Fibroblast of skin of back (primary cell): ENCODE measurements at places on chromosomes 4 and X.

DNA sequence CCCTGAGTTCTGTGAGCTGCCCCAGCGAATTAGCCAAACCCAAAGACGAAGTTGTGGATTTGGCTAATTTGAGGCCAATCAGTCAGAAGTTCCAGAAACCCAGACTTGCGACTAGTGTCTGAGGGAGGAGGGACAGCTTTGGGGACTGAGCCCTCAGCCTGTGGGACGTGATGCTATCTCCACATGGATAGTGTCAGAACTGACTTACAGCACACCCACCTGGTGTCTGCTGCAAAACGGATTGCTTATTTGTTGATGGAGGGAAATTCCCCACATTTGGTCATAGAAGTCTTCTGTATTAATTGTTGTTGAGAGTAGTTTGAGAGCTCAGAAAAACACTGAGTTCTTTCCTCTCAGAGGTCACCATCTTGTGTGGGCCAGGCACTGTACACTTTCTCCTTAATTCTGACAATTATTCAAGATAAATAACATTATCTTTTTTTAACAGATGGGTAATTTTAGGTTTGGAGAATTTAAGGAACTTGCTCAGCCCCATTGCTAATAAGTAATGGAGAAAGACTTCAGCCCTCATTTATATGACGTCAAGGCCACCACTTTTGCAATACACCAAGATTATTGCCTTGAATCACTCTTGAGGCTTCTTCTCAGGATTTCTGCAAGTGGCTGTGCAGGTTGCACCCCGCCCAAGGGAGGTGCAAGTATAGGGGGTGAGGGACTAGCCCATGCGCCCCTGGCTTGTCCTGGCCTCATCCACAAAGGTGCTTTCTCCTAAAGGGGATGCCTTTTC, 16.7 kb downstream of the CLRN2 start:
- no peak for DNase-seq

- no peak for DNase-seq
Observed at GRCh38 chrX:52608961-52609360, 45.7 kb downstream of the SSX7 start.

DNA sequence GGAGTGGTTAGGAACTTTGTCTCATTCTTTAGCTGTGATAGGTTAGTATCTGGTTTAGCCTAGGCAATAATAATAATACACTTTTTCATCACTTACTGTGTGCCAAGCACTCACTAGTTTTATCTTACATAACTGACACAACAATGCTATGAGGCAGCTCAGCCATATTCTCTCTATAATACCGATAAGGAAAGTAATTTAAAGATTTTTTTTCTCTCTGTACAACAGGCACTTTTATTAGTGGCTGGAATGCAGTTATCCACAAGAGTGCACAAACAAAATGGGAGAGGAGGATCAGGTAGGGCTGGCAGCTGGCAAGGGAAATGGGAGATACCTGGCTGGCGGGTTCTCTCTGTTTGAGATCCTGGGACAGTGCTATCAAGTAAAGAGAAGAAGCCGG, 7.6 kb downstream of the RELL1 start:
- DNase-seq: peak; percentile 49

GRCh38 chrX:22278375-22278774, 5.7 kb downstream of the CBLL2 start:
- no peak for DNase-seq

DNA sequence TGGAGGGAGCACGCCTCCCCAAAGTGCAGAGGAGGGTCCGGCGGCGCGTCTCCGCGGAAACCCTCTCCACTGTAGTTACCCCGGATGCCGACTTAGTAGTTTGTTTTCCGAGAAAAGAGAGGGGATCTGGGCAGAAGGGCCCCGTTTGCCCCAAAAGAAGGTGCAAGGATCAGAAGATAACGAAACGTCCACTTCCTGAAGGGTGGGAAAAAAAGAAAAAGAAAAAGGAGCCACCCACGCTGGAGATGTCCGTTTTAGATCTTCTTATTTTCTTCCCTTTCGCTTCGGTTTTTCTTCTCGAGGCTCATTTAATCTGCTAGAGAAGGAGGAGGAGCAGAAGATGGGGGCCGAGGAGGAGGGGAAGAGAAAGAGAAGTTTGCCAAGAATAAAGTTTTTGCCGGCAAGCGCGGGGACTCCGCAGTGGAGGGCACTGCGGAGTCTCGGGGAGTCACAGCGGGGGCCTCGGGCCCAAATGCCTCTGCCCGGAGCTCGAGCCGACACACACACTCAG, 517 bp downstream of the LEF1 start:
- peak; percentile 44 for DNase-seq

- no peak for DNase-seq
Observed at GRCh38 chrX:45083314-45083713, 117.4 kb downstream of the DIPK2B start.

GRCh38 chrX:22803353-22803752, 196.4 kb upstream of the DDX53 start:
- DNase-seq: no peak

- DNase-seq: no peak
Observed at GRCh38 chr4:182745237-182745636, 171.9 kb downstream of the DCTD start.

DNA sequence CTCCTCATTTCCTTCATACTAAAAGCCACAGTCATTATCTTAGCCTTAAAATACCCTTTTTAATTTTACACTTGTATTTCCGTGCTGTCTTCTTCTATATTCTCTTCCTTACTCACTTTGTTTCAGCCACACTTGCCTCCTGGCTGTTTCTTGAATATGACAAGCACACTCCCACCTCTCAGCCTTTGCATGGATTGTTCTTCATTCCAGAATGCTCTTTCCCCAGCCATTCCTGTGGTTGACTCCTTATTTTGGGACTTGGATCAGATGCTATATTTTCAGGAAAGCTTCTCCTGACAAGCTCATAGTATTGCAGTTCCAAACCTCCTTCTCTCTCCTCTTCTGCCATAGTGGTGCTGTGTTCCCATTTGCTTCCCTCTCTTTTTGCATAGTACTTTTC, 291.3 kb downstream of the PDHA2 start:
- DNase-seq: no peak

GRCh38 chr4:6876440-6876839, 33.2 kb upstream of the TBC1D14 start:
- no peak for DNase-seq

GRCh38 chr4:159463235-159463634, 360.4 kb downstream of the RAPGEF2 start:
- no peak for DNase-seq

- peak; percentile 13 for DNase-seq
Observed at GRCh38 chrX:122943918-122944317, 240.2 kb upstream of the GRIA3 start.

GRCh38 chrX:39690541-39691415, 407.0 kb downstream of the BCOR start:
- DNase-seq: no peak

GRCh38 chr4:8492174-8492573, 51.6 kb downstream of the TRMT44 start:
- DNase-seq: no peak

DNA sequence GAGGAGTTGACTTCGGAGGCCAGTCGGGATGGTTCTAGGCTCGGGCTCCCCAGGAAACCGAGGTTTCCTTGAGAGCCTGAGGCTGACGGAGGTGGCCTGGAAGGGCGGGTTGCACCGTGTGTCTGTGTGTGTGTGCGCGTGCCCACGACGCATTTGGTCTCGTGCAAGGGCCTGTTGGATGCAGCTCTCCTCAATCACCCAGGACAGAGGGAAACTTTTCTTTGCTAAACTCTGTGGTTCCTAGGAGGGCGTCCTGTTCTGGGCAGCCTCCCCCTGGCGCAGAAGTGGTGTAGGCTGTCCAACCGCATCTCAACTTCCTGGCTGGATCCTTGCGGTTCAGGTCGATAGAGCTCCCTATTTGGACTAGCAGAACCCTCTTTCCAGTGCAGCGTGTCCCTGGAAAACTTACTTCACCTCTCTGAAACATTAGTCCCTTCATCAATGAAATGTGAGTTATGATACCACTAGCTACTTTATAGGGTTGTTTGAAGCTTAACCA, 973 bp downstream of the STK32B start:
- DNase-seq: peak; percentile 59

GRCh38 chrX:18682979-18683387, 11.1 kb upstream of the RS1 start:
- no peak for DNase-seq

GRCh38 chr4:7206385-7206784, 14.0 kb downstream of the SORCS2 start:
- peak; percentile 78 for DNase-seq

DNA sequence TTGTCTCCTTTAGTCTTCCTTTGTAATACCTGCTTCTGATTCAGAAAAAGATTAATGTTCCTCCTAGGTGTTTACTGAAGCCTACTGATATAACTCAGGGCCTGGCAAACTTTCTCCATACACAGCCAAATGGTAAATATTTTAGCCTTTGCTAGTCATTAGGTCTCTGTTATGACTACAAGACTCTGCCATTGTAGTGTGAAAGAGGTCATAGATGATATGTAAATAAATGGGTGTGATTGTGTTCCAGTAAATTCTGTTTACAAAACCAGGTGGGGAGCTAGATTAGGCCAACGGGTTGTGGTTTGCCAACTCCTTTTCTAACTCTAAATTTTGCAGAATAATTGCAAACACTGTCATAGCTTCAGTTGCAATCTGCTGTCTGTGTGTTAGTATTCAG, 568.1 kb upstream of the GNPDA2 start:
- no peak for DNase-seq

DNA sequence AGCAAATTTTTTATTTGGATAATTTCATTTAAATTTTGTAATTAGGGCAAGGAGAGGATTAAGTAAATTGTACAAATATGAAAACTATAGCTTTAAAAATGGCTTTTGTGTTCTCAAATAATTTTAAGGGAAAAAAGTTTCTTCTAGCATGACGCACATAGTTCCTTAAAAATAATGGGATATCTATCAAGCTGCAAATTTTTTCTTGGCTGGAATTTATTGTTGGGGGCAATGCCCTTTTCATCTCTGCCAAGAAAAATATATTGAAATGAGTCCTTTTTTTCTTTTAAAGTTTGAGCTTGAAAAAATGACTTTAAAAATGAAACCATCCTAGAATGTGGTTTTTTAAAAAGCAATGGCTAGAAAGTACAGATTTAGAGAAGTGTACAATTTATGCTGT, 154.4 kb upstream of the UGT8 start:
- DNase-seq: no peak

DNA sequence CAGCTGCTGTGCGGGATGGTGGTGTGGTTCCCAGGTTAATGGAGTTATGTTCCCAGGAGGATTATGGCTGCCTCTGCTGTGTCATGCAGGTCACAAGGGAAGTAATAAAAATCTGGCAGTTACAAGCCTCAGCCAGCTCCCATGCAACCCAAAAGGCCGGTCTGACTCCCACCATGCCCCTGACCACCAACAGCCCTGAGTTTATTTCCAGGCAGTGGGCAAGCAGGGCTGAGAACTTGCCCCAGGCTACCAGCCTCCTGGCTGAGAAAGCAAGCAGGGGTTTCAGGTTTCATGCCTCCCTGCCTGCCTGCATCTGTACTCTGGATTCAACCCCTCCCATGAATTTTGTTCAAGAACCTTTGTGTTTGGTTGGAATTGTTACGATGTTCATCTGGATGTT, 732.7 kb upstream of the POU3F4 start:
- no peak for DNase-seq

DNA sequence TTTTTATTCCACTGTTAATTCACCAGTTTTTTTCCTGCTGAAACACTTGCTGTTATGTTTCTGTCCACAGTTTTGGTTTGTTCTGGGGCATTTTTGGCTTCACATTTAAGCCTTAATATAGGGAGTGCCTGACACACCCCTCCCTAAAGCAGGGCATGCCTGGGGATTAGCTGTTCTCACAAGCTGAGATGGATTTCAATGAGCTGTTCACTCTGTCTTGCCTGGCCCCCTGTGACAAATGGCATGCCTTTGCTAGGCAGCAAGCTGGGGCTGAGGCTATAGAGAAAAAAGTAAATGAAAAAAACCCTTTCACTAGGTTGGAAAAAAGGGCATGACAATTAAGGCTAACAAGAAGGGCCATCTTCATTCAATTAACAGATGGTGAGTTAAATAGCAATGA, 22.4 kb downstream of the LPAR4 start:
- no peak for DNase-seq

- no peak for DNase-seq
Observed at GRCh38 chr4:150216726-150217125, 138.5 kb downstream of the DCLK2 start.

DNA sequence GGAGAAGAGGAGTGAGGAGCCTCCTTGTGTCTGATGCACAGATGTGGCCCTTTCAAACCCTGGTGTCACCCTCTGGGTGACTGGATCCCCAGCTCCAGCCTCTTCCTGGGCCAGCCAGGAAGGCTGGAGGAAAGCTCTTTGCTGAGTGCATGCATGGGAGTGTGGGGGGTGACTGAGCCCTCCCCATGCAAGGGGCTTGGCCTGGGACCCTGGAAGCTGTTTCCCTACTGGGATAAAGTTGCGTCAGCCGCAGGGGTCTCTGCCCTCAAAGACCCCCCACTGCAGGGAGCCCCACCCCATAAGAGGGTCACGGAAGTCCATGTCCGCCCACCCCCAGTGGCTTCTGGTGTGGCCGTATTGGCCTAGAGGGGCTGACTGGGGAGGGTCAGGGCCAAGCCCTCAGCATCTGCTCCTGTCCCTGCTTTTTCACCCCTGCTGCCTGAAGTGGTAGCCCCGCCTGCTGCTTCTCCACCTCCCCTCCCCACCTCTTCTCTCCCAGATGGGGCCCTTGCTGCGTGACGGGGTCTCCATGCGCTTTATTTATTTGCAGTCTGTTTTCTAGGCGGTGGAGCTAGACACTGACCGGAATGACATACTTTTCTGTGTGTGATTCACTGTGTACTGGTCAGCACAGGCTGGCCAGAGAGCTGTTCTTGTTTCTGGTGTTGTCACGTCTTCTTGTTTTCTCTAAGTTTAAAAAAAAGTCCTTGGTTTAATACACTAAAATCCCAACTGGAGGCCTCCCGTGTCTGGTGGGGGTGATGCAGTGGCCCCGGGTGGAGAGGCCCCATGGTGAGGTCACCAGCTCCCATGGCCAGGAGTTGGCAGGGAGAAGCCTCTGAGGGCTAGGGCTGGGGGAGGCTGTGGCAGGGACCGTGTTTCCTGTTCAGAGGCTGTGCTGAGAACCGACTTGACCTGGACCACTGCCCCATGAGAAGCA, 3.6 kb downstream of the SMIM10L2A start:
- DNase-seq: no peak

- no peak for DNase-seq
Observed at GRCh38 chrX:41722214-41722613, 1.8 kb upstream of the GPR82 start.

GRCh38 chr4:4837316-4837715, 22.1 kb upstream of the MSX1 start:
- DNase-seq: no peak

GRCh38 chr4:55032179-55032578, 93.2 kb downstream of the KDR start:
- no peak for DNase-seq

DNA sequence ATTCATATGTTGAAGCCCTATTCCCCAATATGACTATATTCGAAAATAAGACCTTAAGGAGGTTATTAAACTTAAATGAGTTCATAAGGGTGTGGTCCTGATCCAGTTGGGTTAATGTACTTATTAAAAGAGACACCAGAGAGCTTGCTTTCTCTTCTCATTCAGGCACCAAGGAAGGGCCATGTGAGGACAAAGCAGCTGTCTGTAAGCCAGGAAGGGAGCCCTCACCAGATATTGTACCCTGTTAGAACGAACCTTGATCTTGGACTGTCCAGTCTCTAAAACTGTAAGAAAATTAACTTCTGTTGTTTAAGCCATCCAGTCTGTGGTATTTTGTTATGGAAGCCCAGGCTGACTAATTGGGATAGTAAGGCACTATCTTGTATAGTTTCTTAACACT, 9.1 kb upstream of the YTHDC1 start:
- DNase-seq: no peak

GRCh38 chrX:69387567-69388487, 116.3 kb upstream of the NALF2 start:
- DNase-seq: peak; percentile 38
